GM19239 (cell line): ENCODE measurements at places on chromosomes 6 and 20.

DNA sequence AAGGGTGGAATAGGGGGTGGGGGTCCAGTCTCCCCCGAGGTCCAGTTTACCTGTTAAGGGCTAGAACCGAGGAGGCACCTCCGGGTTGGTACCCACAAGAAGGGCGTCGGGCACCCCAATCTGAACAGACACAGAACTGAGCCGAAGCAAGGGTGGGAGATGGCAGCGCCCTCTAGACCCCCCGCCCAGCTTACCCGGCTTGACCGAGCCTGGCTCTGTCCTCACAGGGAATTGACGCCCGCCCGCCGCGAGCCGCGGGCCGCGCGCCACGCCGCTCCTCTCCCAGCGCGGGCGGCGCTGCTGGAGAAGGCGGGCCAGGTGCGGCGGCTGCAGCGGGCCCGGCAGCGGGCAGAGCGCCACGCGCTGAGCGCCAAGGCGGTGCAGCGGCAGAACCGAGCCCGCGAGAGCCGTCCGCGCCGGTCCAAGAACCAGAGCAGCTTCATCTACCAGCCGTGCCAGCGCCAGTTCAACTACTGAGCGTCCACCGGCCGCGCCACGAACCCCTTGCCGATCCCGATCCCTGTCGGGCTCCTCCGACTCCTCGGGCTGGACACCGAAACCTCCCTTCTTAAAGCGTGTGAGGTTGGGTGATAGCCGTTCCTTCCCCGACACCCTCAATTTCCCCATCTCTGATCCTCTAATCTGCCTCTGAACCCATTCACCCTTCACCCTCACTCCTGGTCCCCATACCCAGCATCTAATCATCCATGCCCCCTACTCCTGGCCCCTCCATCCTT is 5.9 kb downstream of the TP53INP2 start:
- DNase-seq, result peak; percentile 83

- DNase-seq, result no peak
Observed at GRCh38 chr6:134346932-134347545, 29.1 kb upstream of the SGK1 start.

DNA sequence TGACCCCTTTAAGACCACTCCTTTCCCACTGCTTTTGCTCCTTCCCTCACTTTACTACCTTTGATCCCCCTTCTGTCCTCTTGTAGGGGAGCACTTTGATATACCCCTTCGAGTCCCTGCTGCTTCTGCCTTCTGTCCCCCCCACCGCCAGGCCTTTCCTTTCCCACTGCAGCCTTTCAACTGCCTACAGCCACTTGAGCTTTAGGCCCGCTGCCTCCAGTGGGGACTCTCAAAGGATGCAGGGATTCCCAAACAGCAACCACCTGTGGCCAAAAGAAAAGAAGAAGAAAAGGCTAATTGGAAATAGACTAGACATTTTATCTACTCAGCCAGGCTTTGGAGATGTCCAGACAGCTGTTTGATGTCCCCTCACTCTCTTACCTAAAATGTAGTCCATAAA is 77.0 kb upstream of the DTNBP1 start:
- DNase-seq, result no peak

DNA sequence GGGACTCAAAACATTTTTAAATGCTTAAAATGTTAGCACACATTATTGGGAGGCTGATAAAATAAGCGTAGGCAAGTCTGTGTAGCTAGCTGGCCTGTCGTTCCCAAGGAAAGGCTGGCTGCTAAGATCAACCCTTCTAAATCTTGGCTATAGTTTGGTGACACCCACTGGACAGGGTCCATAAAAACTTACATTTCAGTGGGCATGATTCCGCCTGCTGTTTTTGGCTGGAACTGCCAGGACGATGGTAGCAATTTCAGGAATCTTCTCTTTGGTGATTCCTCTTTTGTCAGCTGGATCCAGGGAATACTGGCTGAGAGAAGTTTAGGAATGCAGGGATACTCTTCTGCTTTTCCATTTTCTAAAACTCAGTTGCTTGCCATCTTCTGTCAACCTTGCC is 162.2 kb downstream of the NKAIN2 start:
- no peak for DNase-seq

- no peak for DNase-seq
Observed at GRCh38 chr20:33984182-33984719, 9.5 kb upstream of the RALY start.

GRCh38 chr6:143005816-143006215 is 54.9 kb upstream of the AIG1 start:
- no peak for DNase-seq
